ENCODE measurements at places on chromosomes 11 and 22.

- DNase-seq: peak; percentile 62
These were observed 16.6 kb downstream of the CRELD2 start for GRCh38 chr22:49934891-49935557.

- DNase-seq: peak; percentile 63
These were observed 38.5 kb upstream of the GLYATL1 start for GRCh38 chr11:58900479-58901420.

DNA sequence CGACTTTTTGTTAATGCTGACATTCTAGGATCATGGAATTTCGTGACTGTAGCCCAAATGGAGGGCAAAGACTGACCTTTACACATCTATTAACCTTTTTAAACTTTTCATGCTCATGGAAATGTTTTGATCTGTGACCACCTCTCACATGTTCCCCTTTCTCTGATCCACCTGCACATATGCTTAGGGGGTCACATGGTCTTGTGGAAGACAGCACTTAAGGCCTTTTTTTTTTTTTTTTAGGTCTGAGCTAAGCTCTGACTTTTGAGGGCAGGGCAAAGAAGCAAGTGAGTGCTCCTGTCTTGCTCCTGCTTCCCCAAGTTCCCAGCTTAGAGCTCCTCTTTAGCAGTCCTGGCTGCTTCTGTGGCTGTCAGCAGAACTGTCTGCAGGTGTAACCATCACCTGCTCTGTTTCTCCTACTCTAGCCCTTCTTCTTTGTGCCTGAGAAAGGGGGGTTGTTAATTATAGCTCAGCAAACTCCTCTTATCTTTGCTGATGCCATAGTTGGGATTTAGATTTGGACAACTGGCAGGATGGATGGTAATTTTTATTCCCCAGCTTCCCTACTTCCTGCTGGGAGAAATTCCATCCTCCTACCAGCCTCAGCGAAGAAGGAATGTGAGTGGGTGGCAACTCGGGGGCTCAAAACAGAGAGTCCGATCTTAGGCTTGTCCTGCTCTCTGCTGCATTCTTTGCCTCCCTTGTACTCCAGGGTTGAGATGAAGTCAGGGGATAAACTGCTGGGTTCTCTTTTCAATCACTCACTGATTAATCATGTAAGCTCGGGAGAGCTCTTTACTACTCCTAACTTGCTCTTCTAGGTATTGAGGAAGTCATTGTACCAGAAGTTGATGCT, 64.4 kb downstream of the GRAMD1B start:
- peak; percentile 50 for DNase-seq

DNA sequence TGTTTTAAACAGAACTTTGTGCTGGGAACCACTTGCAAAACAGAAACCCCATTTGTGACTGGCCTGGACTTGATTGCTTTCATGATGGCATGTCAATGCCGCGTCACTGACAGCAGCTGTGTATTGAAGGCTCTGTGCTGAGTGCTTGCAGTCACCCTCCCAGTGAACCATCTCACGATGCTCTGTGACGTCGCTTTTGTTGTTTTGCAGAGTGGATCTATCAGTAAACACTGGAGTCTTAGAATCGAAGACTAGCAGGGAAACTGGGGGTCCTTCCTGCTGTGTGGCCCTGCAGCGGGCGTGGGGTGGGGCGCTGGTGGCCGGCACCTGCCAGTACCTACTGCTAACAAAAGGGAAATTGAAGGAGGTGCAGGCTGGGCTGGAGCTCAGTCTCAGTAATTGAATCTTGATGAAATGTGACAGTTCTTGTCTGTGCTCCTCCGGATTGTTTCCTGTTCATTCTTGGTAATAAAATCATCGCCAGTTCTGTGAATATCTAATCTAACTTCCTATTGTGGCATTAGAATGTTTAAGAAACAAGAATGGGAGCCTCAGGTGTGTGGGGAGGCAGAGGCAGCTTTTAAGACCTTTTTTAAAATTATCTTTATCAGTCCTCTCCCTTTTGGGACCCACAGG, 50.5 kb upstream of the PARVG start:
- no peak for DNase-seq

GRCh38 chr11:107203656-107204055, 185.4 kb upstream of the GUCY1A2 start:
- no peak for DNase-seq

DNA sequence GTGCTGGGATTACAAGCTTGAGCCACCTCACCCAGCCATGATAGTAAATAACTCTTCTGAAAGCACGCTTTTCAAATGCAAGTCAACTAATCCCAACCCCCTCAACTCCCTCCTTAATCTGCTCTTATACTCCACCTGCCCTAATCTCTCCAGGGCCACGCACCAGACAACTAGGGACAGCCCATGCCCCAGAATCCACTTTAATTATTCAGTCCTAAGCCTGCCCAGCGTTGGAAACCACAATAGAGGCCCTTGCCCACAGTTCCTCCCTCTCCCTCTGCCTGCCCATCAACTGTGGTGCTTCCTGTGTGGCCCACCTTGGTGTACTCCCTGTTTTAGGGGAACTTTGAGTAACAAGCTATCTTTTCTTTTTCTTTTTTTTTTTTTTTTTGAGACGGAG, 2.7 kb upstream of the VPREB3 start:
- DNase-seq: no peak

GRCh38 chr11:124938970-124939369, 3.1 kb upstream of the HEPACAM start:
- no peak for DNase-seq

GRCh38 chr22:44033694-44034093, 9.6 kb downstream of the PARVB start:
- no peak for DNase-seq

- DNase-seq: no peak
These were observed 92.6 kb upstream of the LIN7C start for GRCh38 chr11:27599217-27599616.

All from AG10803 (cell line).